ENCODE measurements at places on chromosomes 16 and 17. TPM values are rescaled to one million over a fixed set of nuclear protein-coding genes. Genes with fewer than 3 reads are reported as not detected.

- DNase-seq = no peak
- H3K4me1 ChIP-seq = peaks cover 37% of the 10 kb centered on the region
- peaks cover 44% of the 10 kb centered on the region for H3K36me3 ChIP-seq
- H3K27ac ChIP-seq = no peak overlapping the region
- H3K4me3 ChIP-seq = no peak overlapping the region
Observed at GRCh38 chr17:73068322-73069153, 23.9 kb downstream of the SLC39A11 start.

DNA sequence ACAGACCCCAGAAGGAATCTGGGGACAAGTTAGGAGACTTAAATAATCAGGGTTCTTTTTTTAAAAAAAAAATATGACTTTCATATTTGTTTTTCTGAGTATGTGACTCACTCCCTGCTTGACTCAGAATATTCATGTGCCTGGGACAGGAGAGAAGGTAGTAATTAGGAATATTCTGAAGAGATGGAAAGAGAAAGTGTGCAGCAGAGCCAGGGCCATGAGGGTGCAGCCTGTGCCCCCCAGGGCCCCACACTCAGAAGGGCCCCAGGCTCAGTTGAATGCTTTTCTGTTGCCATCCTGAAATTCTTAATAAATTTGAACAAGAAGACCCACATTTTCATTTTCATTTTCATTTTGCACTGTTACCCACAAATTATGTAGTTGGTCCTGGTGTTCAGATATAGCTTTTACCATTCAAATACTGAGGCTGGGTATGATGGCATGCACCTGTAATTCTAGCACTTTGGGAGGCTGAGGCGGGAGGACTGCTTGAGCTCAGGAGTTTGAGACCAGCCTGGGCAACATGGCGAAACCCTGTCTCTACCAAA is 11.5 kb upstream of the LONP2 start:
- no peak for DNase-seq
- H3K36me3 ChIP-seq = no peaks in the 10 kb centered on the region
- no peak overlapping the region for H3K27ac ChIP-seq
- no peak overlapping the region for H3K4me3 ChIP-seq
- H3K27me3 ChIP-seq = no peaks in the 10 kb centered on the region
- H3K4me1 ChIP-seq = no peaks in the 10 kb centered on the region

Gene ADGRG3
- total RNA-seq = 116 TPM

DNA sequence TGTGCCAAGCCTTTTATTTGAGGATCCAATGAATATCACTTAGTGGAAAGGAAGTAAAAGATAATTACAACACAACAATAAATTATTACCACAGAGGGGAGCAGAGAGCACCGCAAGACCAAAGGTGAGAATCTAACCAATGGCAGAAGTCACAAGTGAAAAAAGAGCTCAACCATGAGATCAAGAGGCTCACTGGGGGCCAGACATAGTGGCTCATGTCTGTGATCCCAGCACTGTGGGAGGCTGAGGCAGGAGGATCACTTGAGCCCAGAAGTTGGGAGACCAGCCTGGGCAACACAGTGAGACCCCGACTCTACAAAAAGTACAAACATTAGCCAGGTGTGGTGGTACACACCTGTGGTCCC is 17.7 kb downstream of the ANKRD11 start:
- H3K4me3 ChIP-seq = no peak overlapping the region
- peaks cover 8% of the 10 kb centered on the region for H3K36me3 ChIP-seq
- peak; percentile 25 for DNase-seq
- H3K27ac ChIP-seq = no peak overlapping the region
- H3K27me3 ChIP-seq = no peaks in the 10 kb centered on the region

Gene CRYBA1
- total RNA-seq = not detected

DNA sequence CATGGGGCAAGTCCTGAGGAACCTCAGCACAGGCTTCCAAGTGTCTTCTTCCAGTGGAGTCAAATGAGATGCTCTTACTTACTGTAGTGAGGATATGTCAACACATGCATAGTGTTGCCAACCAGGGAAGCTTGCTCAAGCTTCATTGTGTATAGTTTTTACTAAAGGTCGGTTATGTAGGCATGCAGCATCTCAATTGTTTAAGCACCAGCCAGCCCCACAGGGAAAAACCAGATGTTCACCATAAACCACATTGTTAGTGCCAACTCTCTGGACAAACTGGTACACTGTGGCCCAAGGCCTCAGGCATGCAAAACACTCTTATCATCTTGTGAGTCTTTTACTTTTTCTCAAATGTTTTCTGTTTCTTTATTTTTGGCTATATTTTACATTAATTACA is 152.1 kb downstream of the PHKB start:
- H3K36me3 ChIP-seq = peaks cover 8% of the 10 kb centered on the region
- no peak overlapping the region for H3K4me3 ChIP-seq
- no peaks in the 10 kb centered on the region for H3K27me3 ChIP-seq
- no peaks in the 10 kb centered on the region for H3K4me1 ChIP-seq
- H3K27ac ChIP-seq = peak overlapping the region; percentile 7

Gene OTOA
- total RNA-seq = 1.4 TPM

GRCh38 chr17:34363183-34363661 is at the start of gene CCL1:
Gene CCL1, minus strand, starts transcription at chr17:34363233. Its CDS starts 72 bp downstream, at chr17:34363161.
- no peak within 1 kb of the TSS for H3K4me3 ChIP-seq
- H3K4me1 ChIP-seq = peaks cover 22% of the 10 kb centered on the region
- H3K36me3 ChIP-seq = no peaks in the 10 kb centered on the region
- DNase-seq = no peak
- H3K27me3 ChIP-seq = no peaks in the 10 kb centered on the region
- H3K27ac ChIP-seq = no peak within 1 kb of the TSS

DNA sequence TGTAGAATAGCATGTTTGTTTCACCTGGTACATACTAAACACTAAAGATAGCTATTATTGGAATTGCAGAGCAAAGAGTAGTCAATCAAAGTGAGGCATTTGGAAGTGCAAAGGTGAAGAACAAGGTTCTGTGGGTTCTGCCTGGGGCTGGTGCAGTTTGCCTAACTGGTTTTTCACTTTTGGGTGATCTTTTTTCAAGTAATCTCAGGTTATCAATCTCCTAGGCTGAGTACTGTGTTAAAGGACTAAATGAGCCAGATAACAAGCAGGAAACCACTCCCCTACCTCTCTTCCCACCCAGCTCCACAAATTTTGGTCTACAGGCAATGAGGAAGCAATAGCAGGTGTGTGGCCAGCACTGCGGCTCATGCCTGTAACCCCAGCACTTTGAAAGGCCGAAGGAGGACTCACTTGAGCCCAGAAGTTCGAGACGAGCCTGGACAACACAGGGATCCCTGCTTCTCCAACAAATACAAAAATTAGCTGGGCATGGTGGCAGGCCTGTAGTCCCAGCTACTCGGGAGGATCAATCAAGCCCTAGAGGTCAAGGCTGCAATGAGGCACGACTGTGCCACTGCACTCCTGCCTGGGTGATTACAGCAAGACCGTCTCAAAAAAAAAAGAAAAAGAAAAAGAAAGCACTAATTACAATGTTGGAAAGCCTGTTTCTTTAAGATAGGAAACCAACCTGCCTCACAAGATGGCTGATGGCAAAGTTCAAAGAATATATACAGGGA is 2.0 kb upstream of the NTAN1 start:
- H3K36me3 ChIP-seq = peaks cover 49% of the 10 kb centered on the region
- DNase-seq = no peak
- peaks cover 48% of the 10 kb centered on the region for H3K4me1 ChIP-seq
- H3K4me3 ChIP-seq = no peak overlapping the region

Gene LGALS9B
- 1.2 TPM for total RNA-seq

Gene CHMP1A
- 96.1 TPM for total RNA-seq

DNA sequence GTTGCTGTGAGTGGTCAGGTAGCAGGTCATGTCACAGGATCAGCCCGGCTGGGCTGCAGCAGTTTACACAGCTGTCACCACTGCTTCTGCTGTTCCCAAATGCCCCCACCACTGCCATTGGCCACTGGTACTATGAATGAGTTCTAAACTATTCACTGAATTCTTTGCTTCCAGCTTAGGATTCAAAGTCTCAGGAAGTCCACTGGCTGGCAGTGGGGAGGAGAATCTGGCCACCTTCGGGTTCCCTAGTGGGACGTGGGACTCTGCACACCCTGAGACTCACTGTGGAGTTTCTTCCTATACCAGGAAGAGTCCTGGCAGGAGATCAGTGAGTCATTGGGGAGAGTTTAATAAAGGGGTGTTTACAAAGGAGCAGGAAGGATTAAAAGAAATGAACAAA is 6.9 kb downstream of the MT1X start:
- H3K4me1 ChIP-seq = no peaks in the 10 kb centered on the region
- DNase-seq = no peak
- no peak overlapping the region for H3K4me3 ChIP-seq
- H3K27ac ChIP-seq = no peak overlapping the region

DNA sequence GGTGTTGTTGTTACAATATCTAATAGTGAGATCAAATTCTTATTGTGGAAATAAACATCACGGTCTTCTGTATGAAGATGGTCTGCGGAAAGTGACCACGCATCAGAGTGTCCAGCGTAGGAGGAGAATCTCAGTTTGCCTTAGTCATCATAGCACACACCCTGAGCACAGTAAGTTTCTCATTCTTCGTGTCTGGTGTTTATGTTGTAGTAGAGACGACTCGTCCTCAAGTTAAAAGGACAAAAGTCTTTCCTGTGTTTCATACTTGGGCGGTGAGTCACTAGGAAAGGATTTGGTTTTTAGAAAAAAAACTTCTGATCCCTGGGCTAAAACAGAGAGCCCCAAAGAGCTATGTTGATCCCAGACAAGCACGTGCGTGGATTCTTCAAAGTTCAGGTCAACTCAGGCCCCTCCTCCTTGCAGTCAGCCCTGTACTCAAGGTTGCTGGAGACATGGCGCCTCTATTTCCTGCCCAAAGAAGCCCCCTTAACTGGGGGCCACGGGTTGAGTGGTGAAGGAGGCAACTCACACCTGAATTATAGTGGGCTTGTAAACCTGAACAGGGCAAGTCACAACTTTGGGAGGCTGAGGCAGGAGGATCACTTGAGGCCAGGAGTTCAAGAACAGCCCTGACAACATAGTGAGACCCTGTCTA is 170.4 kb downstream of the ZFHX3 start:
- H3K27me3 ChIP-seq = no peaks in the 10 kb centered on the region
- H3K4me1 ChIP-seq = peaks cover 15% of the 10 kb centered on the region
- DNase-seq = no peak
- no peaks in the 10 kb centered on the region for H3K36me3 ChIP-seq
- H3K4me3 ChIP-seq = no peak overlapping the region
- peak overlapping the region; percentile 27 for H3K27ac ChIP-seq

Gene KRTAP4-2
- total RNA-seq = not detected

DNA sequence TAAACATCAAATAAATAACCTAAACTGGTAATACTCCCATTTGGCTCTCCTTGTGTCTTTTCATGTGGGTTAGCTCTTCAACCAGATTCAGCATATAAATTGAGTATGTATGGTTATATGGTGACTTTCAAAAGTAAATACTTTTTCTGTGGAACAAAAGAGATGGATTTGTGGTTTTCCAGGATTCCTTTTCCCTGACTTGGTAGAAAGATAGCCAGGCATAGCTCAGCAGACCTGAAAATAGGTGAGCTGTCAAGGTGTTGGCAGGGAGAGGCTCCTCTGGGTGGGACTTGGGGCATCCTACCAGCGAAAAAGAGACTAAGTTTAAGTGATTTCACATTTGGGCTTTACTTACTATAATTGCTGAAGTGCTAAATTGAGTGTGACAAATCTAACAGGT is 80.3 kb downstream of the FTO start:
- no peaks in the 10 kb centered on the region for H3K4me1 ChIP-seq
- H3K27ac ChIP-seq = no peak overlapping the region
- no peaks in the 10 kb centered on the region for H3K27me3 ChIP-seq
- no peak for DNase-seq

- peaks cover 62% of the 10 kb centered on the region for H3K4me1 ChIP-seq
- no peak overlapping the region for H3K4me3 ChIP-seq
- no peak for DNase-seq
- peaks cover 52% of the 10 kb centered on the region for H3K36me3 ChIP-seq
- H3K27me3 ChIP-seq = no peaks in the 10 kb centered on the region
- H3K27ac ChIP-seq = no peak overlapping the region
Observed at GRCh38 chr16:88742896-88743605, 36.7 kb downstream of the CTU2 start.

DNA sequence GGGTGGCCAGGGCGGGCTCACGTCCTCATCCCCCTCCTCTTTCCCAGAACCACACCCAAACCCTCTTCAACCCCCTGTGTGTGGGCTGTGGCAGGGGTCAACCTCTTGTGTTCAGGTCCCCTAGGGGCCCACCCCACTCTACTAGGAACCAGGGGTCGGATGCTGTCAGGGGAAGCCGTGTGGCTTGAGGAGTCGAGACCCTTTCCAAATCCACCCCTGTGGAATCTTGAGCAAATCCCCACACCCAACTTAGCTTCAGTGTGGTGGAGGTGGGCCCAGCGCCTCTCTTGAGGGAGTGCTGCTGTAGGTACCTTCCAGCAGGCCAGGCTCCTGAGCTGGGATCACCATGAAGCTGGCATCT is 121.5 kb downstream of the MRM1 start:
- no peak overlapping the region for H3K4me3 ChIP-seq
- DNase-seq = no peak
- H3K27me3 ChIP-seq = no peaks in the 10 kb centered on the region
- H3K4me1 ChIP-seq = peaks cover 21% of the 10 kb centered on the region

Gene KRTAP9-8
- total RNA-seq = not detected

Gene ZG16B
- 1.3 TPM for total RNA-seq

DNA sequence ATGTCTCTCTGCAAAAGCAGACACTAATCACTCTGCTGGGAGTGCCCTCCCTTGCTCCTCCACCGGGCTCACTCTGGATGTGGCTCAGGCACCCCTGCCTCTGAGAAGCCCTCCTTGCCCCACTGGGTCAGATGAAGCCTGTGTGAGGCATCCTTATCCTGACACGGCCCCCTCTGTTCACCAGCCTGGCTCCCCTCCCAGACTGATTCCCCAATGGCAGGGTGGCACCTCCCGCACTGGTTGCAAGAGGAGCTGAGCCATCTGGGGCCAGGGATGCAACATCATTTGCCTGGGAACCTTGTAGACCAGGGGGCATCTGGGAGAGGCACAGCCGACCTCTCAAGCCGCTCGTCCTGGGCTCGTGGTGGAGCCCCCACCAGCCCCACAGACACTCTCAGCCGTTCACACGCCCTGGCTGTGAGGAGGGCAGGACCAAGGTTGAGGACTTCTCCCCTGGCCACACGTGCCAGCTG is 6.7 kb downstream of the SMTNL2 start:
- peaks cover under 1% of the 10 kb centered on the region for H3K27me3 ChIP-seq
- no peaks in the 10 kb centered on the region for H3K36me3 ChIP-seq
- H3K27ac ChIP-seq = no peak overlapping the region

DNA sequence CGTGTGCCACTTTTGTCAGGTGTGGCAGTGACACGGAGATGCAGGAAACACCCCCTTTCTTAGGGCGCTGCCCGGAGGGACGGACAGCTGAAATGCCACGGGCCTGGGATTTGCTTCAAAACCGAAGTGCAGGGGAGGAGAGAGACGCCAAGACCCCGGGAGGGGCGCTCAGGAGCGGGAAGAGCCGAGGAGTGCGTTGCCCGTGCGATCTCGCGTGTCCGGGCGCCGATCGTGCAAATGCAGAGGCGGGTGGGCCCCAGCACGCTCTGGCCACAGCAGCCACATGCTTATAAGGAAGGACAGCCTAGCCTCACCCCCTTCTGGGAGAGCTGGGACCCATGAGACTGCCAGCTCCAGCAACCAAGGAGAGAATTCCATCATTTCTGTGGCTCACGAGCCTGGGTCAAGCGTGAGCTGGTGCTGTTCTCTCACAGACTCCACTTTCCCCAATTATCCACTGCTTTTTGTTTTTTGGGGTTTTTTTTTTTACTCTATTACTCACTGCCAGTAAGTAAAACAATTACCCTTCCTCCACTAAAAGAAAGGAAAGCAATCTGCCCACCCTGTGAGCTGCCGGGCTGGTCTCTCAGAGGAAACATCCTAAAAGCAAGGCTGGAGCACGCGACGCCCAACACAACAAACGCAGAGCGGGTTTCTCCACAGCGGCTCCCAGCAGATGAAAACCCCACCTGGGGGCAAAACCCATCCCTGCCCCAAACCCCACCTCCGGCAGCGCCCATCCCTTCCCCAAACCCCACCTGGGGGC is 27.2 kb upstream of the C16orf95 start:
- peak overlapping the region; percentile 18 for H3K4me3 ChIP-seq
- H3K27ac ChIP-seq = no peak overlapping the region
- no peak for DNase-seq
- peaks cover 20% of the 10 kb centered on the region for H3K4me1 ChIP-seq
- H3K36me3 ChIP-seq = peaks cover 80% of the 10 kb centered on the region
